ENCODE measurements at places on chromosomes 12 and 14. TPM values are rescaled to one million over a fixed set of nuclear protein-coding genes. Genes with fewer than 3 reads are reported as not detected.

The RXYLT1 gene
- total RNA-seq: 20.8 TPM

The TSPAN19 gene
- total RNA-seq: 0.36 TPM

The FGD6 gene
- 17.3 TPM for total RNA-seq

The GNS gene
- total RNA-seq: 48.2 TPM

The SOX5 gene
- total RNA-seq: 86.6 TPM

The IQSEC3 gene
- total RNA-seq: 1.1 TPM

The BHLHE41 gene
- total RNA-seq: not detected

The FBXW8 gene
- total RNA-seq: 34.8 TPM

The C12orf57 gene
- 293 TPM for total RNA-seq

The AHNAK2 gene
- total RNA-seq: 1.4 TPM

The HOXC11 gene
- total RNA-seq: not detected

The STAB2 gene
- total RNA-seq: not detected

The ALX1 gene
- total RNA-seq: 4.1 TPM

The TAS2R8 gene
- not detected for total RNA-seq

The KLRC3 gene
- total RNA-seq: not detected

The CATSPERB gene
- not detected for total RNA-seq

The LTBR gene
- total RNA-seq: 1.6 TPM

The EFS gene
- 104 TPM for total RNA-seq

The KRT81 gene
- not detected for total RNA-seq

The B4GALNT3 gene
- 2.6 TPM for total RNA-seq

The KSR2 gene
- total RNA-seq: 0.14 TPM

The ZC2HC1C gene
- total RNA-seq: 1.9 TPM

The NANOG gene
- total RNA-seq: not detected

The FOXM1 gene
- total RNA-seq: 147 TPM

The LMNTD1 gene
- not detected for total RNA-seq

The CDKN3 gene
- 43.8 TPM for total RNA-seq

The DTD2 gene
- 37.0 TPM for total RNA-seq

The PRIMA1 gene
- 2.1 TPM for total RNA-seq

The LRP1-AS gene
- not detected for total RNA-seq

The GPR162 gene
- 16.4 TPM for total RNA-seq

The ABCC9 gene
- total RNA-seq: 2.8 TPM

The ANO4 gene
- total RNA-seq: 0.23 TPM

The HOXC10 gene
- total RNA-seq: 1.8 TPM

The CLEC2B gene
- 0.19 TPM for total RNA-seq

The SLC25A47 gene
- not detected for total RNA-seq

The BATF gene
- total RNA-seq: not detected

The TGFB3 gene
- 5.5 TPM for total RNA-seq

The C12orf54 gene
- not detected for total RNA-seq
